ENCODE measurements at places on chromosomes 5 and 9.

DNA sequence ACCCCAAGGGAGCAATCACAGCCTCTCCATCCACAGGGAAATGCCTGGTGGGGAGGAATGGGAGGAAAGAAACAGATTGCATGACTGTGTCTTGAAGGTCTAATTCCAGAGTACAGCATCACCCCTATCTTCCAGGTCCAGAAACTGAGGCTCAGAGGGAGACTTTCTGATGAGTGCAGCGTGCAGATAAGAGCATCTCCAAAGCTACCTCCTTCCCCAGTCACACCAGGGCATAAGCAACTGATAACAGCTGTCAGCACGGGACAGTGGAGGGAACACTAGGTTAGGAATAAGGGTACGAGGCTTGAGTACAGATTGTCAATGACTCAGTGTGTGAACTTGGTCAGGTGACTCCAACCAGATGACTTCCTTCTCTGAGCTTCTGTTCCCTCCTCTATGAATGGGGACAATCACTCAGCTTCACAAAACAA is 126.9 kb downstream of the KCNIP1 start:
- DNase-seq = no peak

DNA sequence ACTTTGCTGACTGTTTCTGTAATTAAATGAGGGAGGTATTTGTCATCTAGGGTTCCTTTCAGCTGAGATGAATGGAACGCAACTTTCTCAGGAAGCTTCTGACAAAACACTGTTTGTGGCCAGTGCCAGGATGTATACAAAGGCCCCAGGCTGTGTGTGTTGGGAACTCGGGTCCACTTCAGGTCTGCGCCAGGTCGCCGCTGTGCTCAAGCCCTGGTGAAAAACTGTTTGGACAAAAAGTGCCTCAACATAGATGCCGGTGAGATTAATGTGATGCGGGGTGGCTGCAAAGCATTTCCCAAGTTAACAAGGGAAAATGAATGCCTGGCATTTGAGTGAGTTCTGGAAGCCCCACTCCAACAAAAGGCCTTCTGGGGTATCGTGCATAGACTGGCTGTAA is 156.4 kb downstream of the GABBR2 start:
- DNase-seq = no peak

DNA sequence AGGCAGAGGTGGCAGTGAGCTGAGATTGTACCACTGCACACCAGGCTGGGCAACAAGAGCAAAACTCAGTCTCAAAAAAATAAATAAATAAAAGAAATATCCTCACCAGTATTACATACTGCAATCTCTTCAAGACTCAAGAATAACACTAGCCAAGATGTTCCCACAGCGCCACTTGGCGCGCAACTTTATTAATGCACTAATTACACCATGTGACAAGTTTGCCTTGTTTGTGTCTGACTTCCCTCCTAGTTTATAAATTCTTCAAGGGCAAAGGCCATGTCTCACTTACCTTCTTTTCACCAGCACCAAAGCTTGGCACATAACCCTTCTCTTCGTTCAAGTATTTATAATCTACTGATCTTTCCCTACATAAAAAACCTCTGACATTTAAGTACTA is 4.8 kb downstream of the SKP1 start:
- DNase-seq = no peak

DNA sequence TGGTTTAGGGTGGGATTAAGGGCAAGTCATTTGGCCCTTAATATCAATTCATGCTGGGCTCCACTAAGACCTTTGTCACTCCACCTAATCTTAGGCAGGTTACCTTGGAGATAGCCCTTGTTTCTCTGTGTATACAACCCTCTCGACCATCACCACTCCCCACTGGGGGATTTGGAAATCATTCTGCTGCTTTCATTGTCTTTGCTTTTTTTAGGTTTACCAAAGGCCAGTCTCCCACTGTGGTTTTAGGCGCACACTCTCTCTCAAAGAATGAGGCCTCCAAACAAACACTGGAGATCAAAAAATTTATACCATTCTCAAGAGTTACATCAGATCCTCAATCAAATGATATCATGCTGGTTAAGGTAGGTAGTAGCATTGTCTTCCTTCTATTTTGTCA is 6.2 kb downstream of the GZMK start:
- DNase-seq = no peak

- DNase-seq = no peak
Measured at GRCh38 chr9:101093620-101094019, 65.1 kb downstream of the PLPPR1 start.

GRCh38 chr9:73178044-73178443 is 26.4 kb downstream of the ANXA1 start:
- no peak for DNase-seq

GRCh38 chr9:2375114-2375513 is 246.5 kb upstream of the VLDLR start:
- no peak for DNase-seq

GRCh38 chr5:11130131-11130530 is 369.1 kb upstream of the DAP start:
- no peak for DNase-seq

- DNase-seq = no peak
Measured at GRCh38 chr9:15512204-15512603, 1.4 kb upstream of the PSIP1 start.

DNA sequence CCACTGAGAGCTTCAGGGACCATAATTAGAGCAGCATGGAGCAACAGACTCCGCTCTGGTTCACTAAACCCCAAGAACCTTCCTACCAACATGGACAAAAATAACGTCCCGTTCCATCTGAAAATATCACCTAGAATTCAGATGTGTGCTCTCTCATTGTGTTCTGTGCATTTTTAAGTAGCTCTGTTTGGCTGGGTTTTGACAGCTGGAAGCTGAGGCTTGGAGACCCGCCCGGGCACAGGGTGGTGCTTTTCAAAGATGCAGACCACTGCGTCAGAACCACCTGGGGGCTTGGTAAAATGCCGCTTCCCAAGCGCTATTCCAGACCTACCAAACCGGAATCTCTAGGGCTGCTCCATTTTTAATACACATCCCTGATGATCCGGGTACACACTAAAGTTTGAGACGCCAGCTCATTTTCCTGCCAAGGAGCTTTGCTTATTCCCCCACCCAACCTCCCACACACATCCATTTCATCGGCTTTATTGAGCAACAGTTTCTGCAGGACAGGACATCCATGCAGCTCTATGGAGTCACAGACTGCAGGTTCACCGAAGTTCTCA is 104.8 kb downstream of the GABBR2 start:
- DNase-seq = no peak

DNA sequence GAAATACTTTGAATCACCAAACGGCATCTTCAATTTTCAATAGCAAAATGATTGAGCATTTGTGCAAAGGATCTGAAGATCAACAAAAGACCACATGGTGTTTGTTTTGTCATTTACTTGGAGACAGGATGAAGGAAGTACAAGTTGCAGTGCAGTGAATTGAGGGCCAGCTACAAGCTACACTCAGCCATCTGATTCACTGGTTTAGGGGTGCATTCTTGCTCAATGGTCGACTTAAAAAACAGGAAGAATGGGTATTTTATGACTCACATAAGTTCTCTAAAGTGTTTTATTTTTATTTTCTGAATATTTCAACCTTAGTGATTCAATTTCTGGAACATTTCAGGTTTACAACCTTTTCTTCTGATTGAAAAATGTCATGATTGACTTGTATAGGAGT is 412.1 kb upstream of the ADAMTSL1 start:
- DNase-seq = no peak

- DNase-seq = no peak
Measured at GRCh38 chr5:176530393-176530982, 6.7 kb downstream of the RNF44 start.

- no peak for DNase-seq
Measured at GRCh38 chr5:101142102-101142501, 239.0 kb upstream of the ST8SIA4 start.

DNA sequence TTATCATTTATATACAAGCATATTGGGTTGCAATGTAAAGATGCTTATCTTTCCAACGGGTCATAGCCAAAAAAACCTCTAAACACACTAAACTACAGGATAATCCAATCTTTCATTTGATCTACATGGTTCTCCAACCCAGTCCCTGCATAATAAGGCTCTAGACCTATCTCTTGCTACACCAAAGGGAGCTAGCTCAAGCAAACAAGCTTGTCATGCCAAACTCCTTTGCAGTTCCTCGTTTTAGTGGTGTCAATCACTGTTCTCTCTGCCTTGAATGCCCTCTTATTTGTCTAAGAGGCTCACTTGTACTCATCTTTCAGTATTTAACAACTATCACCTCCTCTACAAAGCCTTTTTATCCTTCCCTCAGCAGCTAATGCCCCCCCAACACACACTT is 5.6 kb downstream of the HOMER1 start:
- DNase-seq = no peak

DNA sequence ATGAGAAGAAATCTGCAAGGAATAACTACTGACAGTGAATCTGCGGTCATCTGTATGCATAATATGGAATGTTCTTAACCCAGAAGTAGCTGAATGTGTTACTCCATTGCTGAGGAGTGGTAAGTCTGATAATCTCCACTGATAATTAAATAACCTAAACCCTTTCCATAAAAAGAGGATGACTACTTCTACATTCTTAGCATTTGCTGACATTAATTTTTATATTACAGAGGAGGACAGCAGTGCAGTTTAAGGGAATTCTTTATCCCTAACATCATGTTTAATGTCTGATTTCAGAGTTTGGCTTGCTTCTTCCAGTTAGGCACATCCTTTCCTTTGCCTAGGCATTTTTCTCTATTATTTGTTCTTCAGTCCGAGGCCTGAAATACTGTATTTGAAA is 52.2 kb downstream of the CDC42SE2 start:
- DNase-seq = no peak

DNA sequence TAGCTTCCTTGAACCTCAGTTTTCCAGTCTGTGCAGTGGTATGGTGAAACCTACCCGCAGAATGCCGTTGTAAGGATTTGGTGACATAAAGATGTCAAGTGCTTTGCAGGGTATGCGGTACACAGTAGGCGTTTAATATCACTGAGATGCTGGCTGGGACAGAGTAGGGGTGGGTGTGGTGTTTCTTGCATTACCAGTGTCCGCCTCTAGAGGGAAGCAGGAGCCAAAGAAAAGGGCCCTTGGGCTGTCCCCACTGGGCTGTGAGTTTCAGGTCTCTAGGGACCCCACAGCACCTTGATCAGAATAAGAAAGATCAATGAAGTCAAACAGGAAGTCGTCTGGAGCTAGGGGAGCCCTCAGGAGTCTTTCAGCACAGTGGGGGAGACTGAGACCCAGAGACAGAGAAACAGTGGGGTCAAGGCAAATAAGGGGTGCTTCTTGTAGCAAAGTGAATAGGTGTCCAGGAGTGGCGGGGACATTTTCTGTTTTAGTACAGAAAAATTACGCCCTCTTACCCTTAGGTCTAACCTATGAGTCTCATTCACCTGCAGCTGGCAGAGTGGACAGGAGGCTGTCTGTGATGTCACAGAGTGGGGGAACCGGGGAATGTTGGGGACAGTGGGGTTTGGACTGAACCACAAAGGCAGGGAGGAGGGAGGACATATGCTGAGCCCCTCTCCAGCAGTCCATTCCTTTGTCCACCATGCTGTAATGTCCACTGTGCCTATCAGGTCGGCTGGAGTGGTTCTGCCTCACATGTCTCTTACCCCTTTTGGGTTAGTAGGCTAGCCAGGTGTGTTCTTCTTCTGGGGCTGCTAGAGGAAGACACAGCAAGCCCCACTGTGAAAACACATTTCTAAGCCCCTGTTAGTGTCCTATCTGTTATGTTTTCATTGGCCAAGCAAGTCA is 4.7 kb upstream of the TEX53 start:
- DNase-seq = peak; percentile 39

- DNase-seq = no peak
Measured at GRCh38 chr9:95058795-95059386, 258.6 kb downstream of the FANCC start.

DNA sequence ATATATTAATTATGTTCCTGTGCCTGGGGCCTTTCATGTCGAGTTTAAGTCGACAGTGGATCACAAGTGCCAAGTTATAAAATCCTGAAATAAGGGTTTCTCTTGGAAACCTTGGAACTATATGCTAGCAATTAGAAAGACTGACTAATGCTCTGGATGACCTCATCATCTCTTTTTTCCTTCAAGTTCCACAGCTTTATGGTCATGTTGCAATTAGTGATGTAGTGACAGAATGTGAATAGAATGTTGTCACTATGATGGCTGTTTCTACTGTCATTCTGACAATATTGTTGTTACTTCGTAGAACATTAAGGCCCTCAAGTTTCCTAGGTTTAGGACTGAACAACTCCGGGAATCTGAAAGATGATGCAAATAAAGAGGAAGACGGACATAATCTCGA is 368.0 kb upstream of the SEMA6A start:
- no peak for DNase-seq

DNA sequence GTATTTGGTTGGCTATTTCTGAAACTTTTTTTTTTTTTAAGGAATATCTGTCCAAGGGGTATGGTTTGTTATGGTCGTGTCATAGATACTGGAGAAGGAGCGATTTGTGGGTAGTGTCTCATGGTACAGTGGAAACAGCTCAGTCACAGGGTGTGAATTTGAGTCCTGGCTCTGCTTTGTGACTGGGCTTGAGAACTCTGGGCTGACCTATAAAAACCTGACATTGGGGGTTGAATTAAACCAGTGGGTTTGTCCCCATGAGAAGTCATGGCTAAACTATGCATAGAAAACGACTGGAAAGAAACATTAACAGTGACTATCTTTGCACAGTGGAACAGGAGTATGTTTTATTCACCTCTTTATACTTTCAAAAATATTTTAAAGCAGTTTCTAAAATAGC is 54.7 kb downstream of the MACROH2A1 start:
- no peak for DNase-seq

GRCh38 chr5:124438026-124438902 is 308.2 kb downstream of the ZNF608 start:
- no peak for DNase-seq

GRCh38 chr9:133004999-133005760 is 25.6 kb upstream of the GTF3C5 start:
- no peak for DNase-seq

DNA sequence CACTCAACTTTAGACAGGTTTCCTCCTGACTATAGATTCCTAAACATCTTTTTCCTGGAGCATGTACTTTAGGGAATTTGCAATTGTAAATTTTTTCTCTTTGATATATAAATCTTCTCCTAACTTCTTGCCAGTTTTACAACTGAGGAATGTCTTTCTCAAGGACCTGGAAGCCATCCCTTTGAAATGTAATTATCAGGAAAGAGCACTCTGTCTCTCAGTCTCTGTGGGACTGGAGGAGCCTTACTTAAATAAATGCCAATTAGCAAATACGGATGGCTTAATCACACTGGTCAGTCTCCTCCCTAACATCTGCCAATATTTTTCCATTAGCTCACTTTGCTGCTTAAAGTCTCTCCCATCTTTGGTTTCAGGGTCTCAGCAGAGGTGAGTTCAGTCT is 344.3 kb upstream of the ARRDC3 start:
- DNase-seq = no peak

GRCh38 chr9:84778570-84778969 is 109.0 kb downstream of the NTRK2 start:
- no peak for DNase-seq

DNA sequence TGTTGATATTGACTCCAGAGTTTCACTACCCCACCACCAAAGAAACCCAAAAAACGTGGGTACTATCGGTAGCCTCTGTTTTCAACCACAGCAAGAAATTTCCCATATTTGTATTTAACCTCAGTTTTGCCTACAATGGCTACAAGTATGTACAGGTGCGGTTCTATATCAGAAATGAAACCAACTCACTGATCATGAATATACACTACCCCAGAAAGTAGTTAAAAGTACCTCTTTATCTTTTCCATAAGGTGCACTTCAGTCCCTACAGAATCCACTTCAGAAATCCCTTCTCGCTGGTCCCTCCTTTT is 140.6 kb upstream of the SLC12A2 start:
- DNase-seq = no peak
